ENCODE measurements at places on chromosomes 16 and 17.

DNA sequence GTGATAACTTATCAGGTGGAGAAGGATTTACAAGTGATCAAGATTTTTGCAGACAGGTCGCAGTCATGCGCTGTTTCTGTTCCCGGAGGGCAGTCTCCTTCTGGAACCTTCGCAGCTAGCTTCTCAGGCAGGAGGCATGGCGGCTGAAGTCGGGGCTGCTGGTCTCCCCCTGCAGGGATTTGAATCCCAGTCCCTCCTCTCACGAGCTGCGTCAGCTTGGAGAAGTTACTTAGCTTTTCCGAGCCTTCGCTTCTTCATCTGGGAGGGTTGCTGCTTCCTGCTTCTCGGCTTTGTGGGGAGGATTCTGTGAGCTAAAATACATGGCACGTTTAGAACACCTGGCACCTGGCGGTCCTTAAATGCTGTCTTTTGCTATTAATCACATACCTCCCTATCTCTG lies 287.8 kb upstream of the FOXF1 start:
- no peak for DNase-seq

DNA sequence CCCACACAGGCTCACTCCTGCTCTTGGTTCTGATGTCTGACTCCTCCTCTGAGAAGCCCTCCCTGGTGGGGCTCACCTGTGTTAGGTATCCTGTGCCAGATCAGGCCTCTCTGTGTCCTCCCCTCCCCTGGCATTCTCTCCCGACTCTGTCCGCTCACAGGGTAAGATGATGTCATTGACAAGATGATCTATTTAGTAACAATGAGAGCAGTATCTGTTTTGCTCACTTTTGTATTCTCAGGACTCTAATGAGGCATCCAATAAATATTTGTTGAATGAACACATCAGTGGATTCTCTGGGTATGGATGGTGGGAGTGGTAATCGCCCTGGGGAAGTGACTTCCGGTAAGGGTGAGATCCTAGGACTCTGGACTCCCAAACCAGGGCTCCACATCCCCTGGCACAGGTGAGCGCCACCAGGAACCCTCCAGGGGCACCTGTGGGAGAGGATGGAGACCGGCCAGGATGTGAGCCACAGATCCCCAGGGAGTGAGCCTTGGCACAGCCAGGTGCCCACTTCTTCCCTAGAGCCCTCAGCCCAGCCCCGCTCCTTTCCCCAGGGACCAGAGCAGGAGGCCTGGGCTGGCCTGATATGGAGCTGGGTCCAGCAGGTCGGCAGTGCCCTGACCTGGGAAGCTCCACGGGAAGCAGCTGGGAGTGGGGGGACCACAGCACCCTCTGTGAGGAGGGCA lies 5.4 kb upstream of the HAP1 start:
- DNase-seq = no peak

GRCh38 chr16:85709766-85710585 lies 21.2 kb upstream of the GINS2 start:
- no peak for DNase-seq

DNA sequence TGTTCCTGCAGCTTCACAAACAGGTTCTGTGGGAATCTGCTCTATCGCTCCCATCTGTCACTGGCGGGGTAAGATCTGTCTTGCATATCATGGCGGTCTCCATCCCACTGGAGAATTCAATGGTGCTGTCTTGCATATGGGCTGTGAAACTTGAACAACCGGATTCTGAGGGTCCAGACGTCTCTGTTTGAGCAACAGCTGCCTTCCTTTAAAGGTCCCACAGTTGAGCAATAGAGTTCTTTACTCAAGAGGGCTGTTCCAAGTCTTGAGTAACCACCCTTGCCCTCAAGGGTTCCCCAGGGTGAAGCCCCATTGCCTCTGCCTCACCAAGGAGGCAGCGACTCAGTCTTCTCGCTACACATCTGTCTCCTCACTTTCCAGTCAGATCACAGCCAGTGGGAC lies 50.8 kb downstream of the ZFHX3 start:
- no peak for DNase-seq

GRCh38 chr17:51006601-51007000 lies 114.1 kb downstream of the SPAG9 start:
- DNase-seq = no peak

GRCh38 chr17:10698096-10698818 lies 863 bp downstream of the ADPRM start:
- no peak for DNase-seq

DNA sequence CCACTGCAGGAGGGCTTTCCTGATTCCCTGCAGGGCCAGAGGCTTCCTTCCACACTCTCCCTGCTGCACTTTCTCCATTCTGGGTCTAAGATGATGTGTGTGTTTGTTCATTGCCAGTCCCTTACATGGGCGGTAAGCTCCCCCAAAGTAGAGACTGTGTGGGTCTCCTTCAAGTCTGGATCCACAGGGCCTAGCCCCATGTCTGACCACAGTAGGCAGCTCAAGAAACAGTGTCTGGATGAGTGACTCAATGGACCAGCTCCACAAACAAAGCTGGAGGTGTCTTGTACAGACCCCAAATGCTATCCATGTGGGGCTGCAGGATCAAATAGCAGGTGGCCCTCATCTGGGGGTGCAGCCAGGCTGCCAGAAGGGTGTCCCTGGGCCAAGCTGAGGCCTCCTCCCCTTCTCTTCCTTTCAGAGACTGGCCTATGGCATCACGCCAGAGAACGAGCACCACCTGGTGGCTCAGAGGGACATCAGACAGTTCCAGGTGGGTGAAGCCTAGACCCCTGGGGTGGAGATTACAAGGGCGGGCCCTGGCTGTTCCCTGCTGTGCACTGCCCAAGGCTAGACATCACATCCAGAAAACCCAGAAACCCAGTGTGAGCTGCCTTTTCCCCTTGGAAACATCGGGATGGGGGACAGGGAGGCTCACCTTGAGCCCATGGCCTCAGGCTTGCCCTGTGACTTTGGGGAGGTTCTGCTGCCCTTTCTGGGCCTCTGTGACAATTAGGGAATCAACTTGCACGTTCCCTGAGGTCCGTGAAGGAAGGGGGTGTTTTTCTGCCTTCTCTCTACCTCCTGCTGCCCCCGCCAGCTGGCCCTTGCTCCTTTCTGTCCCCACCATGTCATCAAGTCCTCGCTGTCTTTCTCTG lies 45.9 kb downstream of the SLC6A2 start:
- no peak for DNase-seq

GRCh38 chr17:16943032-16943352 lies 28.9 kb downstream of the TNFRSF13B start:
- DNase-seq = no peak

DNA sequence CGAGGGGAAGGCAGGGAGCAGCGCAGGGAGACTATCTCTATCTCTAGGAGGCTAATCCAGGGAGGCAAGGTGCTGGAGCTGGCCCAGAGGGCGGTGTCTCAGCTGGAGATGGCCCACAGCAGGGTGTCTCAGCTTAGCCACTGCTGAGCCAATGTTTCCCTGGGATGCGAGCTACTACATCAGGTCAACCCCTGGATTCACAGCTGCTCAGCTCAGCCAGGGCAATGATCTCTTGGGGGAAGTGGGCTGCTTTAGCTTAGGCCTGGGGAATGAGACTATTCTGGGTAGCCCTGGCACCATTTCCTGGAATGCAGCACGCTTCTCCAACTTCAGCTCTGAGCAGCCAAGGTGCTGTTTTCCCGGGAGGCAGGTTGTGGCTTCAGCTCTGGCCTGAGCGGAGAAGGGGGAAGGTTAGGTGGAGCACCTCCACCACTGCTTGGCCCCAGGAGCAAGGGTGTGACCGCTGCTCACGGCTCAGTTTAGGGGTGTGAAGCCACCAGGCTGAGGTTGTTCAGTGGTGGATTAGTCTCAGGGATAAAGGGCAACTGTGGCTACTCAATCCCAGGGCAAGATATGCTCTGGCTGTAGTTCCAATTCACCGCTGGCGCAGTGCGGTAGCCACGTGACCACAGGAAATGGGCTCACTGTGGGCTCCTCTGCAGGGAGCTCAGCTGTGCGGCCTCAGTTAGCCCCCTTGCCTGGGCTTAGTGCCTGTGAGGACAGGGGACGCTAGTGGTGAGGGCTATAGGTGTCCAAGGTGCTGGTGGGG lies 5.2 kb upstream of the PRSS21 start:
- DNase-seq = no peak

DNA sequence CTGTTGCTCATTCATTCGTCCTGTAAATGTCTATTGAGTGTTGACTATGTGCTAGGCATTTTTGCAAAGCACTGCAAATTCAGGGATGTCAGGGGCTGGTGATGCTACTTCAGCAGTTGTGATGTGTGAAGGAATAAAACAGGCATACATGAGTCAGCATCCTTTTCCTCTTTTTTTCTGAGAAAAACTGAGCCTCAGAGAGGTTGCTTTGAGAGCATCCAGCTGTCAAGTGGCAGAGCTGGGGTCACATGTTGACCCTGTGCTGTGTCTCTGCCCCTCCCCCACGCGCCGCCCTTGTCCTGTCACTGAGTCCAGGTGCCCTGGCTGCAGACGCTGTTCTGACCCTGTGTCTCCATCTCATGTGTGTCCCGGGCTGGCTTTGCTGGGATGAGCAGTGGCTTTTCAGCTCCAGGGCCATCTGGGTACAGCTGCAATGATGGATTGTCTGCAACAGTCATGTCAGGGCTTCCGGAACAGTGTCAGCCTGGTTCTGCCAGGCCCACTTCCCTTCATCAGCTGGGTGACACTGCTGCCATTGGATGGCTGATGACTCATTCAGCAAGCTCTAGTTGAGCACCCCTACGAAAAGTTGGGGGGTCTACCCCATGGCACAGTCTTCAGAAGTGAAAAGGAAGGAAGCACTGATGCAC lies 14.9 kb downstream of the SEC14L5 start:
- no peak for DNase-seq

DNA sequence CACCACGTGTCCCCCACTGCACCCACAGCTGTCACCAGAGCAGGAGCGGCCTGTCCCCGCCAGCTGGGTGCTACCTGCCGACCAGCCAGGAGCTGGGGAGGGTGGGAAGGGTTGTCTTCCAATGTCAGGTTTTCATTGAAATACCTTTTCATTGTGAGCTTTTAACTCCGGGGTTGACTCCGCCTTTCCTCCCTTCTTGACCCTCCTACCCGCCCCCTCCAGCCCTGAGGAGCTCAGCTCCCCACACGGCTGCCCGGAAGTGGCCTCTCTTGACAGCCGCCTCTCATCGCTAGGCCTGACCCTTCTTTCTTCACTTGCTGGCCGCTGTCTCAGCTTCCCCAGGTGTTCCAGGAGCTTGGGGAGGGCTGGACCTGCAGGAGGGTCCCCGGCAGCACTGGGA lies 21.2 kb upstream of the GNG13 start:
- no peak for DNase-seq

GRCh38 chr16:717450-718245 lies 2.7 kb downstream of the METRN start:
- no peak for DNase-seq

- DNase-seq = no peak
Observed at GRCh38 chr17:79699386-79700036, 31.2 kb upstream of the ENPP7 start.

DNA sequence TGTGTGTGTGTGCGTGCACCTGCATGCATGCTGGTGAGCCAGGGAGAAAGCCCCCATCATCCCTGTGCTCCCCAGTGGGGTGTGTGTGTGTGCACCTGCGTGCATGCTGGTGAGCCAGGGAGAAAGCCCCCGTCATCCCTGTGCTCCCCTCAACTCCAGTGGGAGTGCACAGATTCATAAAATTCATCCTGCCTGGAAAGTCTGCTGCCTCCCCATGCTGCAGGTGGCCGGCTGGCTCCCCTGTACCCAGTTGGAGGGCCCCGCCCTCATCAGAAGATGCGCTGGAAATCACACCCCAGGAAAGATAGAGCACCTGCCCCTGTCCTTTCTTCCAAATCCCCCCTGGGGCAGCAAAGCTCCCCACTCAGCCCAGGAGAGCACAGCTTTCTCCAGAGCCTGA lies 84.8 kb upstream of the DOC2B start:
- DNase-seq = no peak

DNA sequence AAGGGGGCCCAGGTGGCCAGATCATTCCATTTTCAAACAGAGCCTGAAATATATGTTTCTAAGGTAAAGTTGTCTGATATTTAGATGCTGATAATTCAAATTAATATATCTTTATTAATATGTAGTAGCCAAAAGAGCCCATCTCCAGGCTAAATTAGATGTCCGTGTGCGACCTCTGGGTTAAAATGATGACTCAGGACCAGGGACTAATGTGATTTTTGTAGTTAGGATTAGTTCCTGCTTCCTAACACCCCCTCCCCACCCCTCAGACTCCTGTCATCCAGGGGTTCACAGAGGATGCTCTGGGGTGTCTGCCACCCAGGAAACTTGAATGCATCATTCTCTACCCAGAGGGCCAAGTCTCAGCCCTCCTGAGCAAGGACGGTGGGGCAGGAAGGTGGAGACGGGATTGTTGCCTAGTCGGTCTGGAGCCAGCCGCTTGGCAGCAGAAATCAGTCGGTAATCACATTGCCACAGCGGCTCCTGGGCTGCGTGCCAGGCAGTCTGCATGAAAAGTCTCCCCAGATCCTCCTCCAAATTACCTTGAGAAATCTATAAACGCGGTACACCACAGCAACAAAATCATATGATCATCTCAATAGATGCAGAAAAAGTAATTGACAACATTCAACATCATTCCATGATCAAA lies 29.8 kb downstream of the CNGB1 start:
- DNase-seq = no peak

GRCh38 chr17:60888812-60889709 lies 211.4 kb downstream of the BCAS3 start:
- DNase-seq = no peak

- DNase-seq = no peak
Observed at GRCh38 chr16:77782694-77783093, 5.7 kb upstream of the VAT1L start.

DNA sequence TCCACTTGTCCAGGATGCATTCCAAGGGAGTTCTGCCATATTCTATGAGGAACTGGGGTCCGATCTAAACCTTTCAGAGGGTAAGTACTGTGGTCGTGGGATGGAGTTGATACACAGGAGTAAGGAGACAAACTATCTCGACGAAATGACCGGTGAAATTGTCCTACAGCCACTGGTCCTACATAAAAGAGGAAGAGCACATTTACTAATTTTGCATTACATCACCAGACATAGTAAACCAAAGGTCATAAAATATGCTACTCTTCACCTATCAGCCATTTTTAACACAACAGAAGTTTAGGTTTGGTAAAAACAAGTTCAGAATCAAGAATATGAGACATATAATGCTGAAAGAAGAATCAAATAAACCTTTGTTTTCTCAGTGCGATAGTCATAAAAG lies 8.1 kb downstream of the HSF5 start:
- DNase-seq = no peak

GRCh38 chr17:31469959-31470358 lies 78.5 kb downstream of the RAB11FIP4 start:
- no peak for DNase-seq

GRCh38 chr16:88977812-88978607 lies 1.0 kb upstream of the CBFA2T3 start:
- no peak for DNase-seq

- peak; percentile 57 for DNase-seq
Observed at GRCh38 chr16:4402439-4403132, 13.8 kb downstream of the CORO7 start.

GRCh38 chr17:74259667-74260524 lies 14.1 kb upstream of the DNAI2 start:
- DNase-seq = no peak

- DNase-seq = no peak
Observed at GRCh38 chr17:77312786-77313599, 172.2 kb downstream of the SEC14L1 start.
